Cortex of kidney (tissue), 1 donor: ENCODE measurements at places on chromosomes 16 and 17.

DNA sequence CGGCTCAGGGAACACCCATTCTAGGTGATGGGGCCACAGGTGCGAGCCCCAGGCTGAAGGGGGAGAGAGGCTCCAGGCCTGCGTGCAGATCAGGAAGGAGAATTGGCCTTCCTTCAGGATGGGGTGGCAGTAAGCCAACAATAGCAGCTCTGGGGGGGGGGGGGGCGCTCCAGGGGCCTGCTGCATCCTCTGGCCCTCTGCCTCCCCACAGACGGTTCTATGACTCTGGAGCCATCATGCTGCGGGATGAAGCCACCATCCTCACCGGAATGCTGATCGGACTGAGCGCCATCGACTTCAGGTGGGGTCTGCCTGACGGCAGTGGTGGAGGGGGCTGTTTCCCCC lies 6.1 kb downstream of the RUNDC3A start:
- DNase-seq = no peak

DNA sequence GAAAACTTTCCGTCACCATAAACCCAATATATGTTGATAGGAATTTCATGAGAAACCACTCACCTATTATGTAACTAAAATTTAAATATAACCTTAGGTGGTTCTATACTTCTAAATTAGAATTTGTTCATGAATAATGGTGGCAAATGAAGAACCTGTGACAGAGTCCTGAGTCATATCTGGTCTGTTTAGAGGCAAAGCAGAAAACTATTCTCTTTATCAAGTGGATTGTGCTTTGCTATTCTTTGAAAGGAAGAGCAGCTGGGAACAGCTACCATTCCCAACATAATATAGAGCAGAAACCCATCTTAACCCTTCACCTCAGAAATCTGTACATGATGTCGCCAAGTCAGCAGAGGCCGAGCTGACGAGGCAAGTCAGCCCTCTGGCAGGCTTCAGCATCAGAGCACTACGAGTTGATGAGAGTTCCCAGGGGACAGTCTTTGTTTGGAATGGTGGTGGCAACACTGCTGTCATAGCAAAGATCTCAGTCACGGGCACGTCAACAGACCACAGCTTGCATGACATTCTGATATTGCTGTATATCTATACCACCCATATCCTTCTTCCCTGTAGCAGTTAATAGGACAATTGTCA lies 631.9 kb upstream of the CA10 start:
- no peak for DNase-seq

- DNase-seq = no peak
Observed at GRCh38 chr16:77816293-77816692, 27.9 kb downstream of the VAT1L start.

DNA sequence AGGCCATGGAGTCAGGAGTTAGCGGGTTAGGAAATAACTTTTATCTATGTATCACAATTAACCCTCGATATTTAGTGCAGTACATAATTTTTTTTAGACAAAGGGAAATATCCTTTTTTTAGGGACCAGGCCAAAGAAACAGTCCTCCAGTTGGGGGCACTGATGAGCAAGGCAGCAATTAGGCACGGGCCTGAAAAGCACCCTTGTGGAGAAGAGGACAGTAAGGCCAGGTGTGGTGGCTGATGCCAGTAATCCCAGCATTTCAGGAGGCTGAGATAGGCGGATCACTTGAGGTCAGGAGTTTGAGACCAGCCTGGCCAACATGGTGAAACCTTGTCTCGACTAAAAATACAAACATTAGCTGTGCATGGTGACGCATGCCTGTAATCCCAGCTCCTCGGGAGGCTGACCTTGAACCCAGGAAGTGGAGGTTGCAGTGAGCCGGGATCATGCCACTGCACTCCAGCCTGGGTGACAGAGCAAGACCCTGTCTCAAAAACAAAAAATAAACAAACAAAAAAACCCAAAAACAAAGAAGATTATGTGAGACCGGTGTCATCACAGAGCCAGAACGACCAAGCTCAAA lies 158.3 kb upstream of the NOL11 start:
- no peak for DNase-seq

DNA sequence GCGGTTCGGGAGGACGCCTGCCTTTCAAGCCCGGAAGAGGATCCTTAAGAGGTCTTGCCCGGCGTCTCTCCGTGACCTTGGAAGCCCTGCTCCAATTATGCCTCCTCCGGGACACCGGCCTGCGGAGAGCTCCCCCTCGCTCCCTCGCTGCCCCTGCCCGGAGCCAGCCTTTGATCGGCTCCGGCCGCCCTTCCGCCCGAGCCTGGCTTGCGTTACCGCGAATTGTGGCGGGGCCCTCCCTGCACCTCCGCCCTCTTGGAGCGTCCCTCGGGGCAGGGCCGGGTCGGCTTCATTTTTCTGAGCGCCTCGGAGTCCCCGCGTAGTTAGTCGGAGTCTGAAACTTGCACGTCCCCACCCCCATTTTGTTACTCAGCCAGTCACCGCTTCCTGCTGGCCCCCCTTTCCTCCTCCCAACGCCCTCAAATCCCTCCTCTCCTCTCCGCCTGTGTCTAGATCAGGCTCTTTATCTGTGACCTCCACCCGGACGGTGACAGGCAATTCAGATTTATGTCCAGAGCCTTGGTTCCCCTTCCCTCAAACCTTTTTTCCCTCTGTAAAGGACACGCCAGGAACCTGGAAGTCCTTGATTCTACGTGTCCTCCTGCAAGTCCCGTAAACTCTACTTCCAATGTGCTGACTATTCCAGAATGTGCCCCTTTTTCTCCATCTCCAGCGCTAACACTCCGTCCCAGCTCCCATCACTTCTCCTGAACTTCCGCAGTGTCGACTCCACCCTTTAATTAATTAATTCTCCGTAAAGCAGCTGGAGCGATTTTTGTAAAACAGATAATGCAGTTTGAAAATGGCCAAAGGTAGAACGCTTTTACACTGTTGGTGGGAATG lies 569 bp upstream of the RABEP2 start:
- DNase-seq = no peak
